ENCODE measurements at places on chromosomes 1 and 21.

DNA sequence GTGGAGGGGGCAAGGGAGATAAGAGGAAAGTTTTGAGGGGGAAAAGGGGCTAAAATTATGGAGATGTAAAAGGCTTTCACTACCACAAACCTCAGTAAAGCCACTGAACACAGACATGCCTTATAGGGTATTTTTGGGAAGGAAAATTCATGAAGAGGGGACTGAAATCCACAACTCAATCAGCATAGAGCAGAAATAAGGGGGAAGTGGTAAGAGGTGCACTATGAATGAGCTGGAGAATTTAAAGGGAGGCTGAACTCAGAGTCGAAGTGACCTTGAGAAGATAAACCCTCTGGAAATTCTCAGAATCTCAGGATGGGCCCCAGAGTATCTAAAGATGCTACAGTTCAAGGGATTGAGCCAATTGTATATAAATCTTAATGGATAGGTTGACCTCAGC is 15.3 kb downstream of the RHEX start:
- no peak for DNase-seq

DNA sequence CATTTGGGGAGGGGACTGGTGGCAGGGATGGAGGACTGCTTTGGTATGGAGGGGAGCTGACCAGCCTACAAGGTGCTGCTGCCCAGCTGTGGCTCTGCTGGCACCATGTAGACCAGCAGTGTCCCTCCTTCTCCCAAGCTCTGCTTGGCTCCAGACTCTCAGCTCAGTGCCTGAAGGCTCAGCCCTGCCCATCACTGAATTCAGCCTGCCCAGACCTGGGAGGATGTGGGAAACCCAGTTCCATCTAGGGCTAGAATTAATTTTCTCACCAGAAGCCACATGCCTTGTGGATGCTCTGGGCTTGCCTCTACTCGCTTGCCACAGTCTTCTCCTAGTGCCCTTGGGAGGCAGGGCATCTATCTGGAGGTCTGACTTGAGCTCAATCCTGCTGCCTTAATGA is 195.0 kb upstream of the EDN2 start:
- no peak for DNase-seq

- DNase-seq = no peak
Measured at GRCh38 chr1:68791800-68792199, 294.9 kb upstream of the DEPDC1 start.

DNA sequence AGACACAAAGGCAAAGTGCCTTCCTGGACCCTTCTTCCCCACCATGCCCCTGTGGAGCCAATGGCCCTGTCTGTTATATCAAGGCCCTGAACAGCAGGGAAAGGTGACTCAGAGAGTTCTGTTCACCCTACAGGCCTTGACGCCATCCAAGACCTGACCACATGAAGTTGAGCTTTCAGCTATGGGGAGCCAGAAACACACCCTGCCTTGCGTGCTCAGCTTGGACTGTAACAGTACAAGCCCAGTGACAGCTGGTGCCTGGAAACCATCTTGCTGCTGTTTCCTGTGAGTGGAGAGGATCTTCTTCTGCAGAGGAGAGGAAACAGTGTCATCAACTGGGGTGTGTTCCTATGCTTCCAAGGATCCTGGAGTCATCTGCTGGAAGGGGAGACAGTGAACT is 165.0 kb upstream of the IRF2BP2 start:
- DNase-seq = no peak

GRCh38 chr1:15344800-15345704 is 64.6 kb upstream of the EFHD2 start:
- no peak for DNase-seq

GRCh38 chr1:153344718-153345025 is 4.0 kb downstream of the PGLYRP4 start:
- DNase-seq = no peak

DNA sequence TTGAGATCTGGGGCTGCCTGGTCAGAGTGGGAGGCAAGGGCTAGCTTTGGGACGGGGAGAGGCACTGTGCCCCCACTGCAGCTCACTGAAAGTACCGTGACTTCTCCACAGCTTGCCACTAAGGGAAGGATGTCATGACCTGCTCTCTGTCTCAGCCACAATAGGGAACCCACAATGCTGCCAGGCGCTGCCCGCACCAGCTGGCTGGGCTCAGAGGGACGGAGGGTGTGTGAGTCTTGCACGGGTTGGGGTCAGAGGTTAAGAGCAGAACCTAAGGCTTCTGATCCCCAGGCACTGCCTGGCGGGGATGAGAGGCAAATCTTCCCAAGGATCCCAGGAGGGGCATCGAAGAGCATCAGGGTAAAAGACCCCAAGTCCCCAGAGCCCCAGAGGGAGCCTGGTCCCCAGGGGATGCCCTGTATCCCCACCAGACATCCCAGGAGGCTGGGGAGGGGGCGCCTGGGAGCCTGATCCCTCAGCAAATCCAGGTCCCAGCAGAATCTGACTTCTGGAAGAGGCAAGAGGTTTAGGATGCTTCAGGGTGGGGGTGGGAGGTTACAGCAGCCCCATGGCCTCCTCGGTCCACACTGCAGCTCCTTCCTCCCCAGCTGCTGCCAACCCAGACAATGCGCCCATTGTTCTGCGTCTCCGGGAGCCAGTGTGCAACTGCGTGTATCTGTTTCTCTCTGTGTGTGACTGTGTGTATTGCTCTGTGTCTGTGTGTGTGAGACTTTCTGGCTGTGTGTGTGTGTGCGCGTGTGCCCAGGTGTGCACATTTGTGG is 2.0 kb upstream of the MARCKSL1 start:
- no peak for DNase-seq

DNA sequence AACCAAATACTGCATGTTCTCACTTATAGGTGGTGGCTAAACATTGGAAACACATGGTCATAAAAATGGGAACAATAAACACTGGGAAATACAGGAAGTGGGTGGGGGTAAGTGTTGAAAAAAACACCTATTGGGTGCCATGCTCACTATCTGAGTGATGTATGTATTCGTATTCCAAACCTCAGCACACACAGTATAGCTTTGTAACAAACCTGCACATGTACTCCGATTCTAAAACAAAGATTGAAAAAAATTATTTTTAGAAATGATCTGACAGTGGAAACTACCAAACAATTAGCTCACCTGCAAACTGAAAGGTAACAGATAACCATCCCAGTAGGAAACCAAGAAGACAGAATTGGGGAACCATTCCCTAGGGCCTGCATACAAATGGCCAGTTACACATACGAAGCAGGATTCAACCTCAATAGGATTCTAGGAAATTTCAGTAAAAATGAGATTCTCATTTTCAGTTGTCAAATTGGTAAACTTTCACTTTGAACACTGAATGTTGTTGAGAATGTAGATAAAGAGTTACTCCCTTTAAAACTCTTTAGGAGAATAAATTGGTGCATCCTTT is 88.1 kb upstream of the LRRC8D start:
- DNase-seq = no peak

DNA sequence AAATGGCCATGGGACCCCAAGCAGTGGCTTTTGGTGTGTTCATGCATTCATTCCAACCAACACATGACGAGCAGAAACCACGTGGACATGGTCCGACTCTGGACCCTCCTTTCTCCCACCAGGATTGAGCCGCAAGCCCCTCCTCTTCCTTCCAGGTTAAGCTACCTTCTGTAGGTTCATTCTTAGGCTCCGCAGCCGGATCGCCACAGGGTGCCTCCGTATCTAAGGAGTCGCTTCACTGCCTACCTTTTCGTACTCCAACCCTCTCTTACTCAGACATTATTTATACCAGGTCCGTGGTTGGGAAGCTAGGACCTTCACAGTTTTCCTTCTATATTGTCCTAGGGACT is 63.6 kb downstream of the RHBG start:
- DNase-seq = no peak

DNA sequence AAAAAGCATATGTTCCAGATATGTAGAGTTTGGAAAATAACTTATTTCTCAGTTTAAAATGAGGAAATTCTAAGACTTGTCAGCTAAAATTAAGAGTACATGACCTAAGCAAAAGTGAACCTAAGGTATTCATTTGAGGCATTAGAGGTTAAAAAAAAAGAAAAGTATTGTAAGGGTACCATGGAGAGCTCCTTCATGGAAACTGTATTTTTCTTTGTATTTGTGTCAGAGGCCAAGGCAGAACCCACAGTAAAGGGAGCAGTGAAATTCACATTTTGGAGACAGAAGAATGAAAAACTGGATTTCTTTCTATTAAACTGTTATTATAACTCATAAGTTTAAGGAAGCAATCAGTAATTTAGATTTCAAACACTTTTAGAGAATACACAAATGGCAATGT is 1494.8 kb downstream of the KCNT2 start:
- no peak for DNase-seq

- DNase-seq = no peak
Measured at GRCh38 chr21:23960769-23961168, 1646.5 kb downstream of the MRPL39 start.

DNA sequence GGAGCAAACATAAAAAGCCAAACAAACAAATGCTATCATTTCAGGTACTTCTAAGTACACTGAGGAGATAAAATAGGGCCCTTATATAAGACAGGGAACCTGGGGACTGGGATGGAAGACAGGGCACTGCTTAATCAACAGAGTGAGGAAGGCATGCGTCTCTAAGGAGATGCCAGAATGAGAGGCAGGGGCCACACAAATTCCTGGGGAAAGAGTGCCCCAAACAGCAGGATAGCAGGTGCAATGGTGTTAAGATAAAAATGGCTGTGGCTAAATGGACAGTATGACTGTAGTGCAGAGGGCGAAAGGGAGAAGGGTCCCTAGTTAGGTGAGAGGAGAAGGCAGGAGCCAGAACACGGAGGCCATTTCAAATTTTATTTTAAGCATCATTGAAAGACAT is 113.9 kb downstream of the ZBTB18 start:
- no peak for DNase-seq

DNA sequence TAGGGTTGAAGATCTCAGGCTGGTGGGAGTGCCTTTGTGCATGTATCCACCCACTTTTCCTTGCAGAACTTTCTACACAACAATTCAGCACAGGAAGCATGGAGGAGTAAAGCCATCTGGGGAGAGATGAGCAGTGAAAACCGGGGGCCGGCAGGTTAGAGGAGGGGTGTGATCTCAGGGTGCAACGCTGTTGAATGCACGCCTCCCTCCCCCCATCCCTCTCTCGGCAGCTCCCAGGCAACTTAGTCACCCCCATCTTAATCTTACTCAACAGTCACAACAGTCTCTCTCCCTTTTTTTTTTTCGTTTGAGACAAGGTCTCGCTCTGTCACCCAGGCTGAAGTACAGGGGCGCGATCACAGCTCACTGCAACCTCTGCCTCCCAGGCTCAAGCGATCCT is 16.6 kb upstream of the ABCG1 start:
- DNase-seq = no peak

- DNase-seq = peak; percentile 93
Measured at GRCh38 chr1:200231787-200232231, 178.0 kb downstream of the ZNF281 start.

DNA sequence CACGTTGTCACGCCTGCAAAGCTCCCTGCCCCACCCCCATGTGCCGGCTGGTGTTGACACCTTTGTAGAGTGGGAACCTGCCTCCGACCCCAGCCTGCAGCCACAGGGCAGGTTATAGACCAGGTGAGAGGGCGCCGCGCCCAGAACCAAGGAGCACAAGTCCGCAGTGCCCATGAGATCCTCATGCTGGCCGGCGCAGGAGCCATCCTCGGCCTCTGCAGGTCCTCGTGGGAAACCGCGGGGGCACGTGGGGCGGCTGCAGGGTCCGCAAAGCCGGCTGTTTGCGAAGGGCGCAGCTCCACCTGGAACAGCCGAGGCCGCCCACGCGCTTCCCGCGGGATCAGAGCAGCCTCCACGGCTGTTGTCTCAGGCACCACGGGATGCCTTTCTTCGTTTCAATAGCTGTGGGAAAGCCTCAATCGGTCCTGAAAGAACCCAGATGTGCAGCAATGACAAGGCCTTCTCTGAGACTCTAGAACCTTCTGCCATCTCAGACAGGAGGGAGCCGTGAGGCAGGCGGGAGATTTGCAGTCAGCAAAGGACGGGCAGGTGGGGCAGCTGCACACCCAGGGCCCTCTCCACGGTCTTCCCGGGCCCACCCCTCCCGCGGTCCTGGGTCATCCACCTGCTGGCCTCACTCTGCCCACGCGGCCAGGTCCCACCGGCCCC is 29.9 kb downstream of the POFUT2 start:
- DNase-seq = no peak

DNA sequence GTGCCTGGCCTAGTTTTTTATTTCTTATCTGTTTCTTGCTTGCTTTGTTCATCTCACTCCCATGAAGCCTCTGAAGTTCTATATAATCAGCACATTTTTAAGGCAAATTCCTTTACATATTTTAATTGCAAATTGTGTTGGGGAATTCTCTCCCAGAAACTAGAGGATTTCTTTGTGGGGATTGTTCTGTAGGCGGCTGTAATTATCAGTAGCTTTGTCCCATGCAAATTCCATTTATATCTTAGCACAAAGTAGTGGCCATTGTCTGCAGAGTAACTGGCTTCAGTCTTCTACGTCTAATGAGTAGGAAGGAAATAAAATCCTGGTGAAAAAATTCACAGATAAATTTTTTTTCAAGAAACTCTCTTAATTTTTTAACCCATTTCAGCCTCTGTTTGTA is 35.7 kb downstream of the CLEC20A start:
- DNase-seq = no peak

GRCh38 chr21:35227786-35228185 is 178.7 kb upstream of the RUNX1 start:
- DNase-seq = no peak

DNA sequence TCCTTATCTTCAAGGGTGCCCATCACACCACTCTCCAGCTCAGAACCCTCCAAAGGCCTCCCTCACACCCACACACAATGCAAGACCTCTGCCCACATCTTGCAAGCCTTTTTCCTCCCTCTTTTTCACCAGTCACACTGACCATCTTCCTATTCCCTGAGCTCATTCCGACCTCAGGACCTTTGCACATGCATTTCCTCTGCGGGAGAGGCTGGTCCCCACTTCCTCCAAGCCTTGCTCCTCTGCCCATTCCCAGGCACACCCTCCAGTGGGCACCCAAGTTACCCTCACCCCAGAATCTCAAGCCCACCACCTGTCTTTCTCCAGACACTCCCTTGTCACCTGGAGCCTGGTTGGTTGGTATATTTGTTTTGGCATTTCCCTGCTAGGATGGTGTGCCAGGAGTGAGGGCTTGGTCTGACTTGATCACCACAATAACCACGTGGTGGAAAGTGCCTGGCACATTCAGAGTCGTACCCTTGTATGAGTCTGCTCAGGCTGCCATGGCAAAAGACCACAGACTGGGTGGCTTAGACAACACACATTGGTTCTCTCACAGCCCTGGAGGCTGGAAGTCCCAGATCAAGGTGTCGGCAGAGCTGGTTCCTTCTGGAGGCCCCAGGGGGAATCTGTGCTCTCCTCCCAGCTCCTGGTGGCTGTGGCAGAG is 13.2 kb downstream of the MX2 start:
- no peak for DNase-seq

- DNase-seq = no peak
Measured at GRCh38 chr21:31022306-31022705, 16.0 kb downstream of the KRTAP19-8 start.

Measured in fibroblast of skin of right quadriceps (primary cell).